T-helper 9 cell (primary cell): ENCODE measurements at places on chromosomes 5 and 9.
A peak's percentile ranks its signal among the peaks of the same experiment; 100 is the strongest.

DNA sequence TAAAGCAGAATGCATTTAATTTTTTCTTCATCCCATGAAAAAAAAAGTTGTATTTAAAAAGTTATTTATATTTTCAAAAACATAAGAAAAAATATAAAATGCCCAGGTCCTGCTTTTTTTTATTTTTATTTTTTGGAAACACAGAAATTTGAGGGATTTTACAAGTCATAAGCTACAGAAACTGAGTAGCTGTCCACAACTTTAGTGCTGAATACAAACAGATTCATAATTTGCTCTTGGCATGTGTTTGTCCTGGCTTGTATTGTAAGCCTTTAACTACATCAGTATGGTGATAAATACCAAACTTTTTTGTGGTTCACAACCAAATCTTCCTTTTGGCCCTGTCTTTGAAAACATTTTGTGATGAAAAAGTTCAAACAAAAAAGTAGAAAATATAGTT is 7.5 kb upstream of the PLCXD3 start:
- no peak for DNase-seq

GRCh38 chr9:72773570-72773969 is 179.3 kb downstream of the ALDH1A1 start:
- no peak for DNase-seq

- no peak for DNase-seq
Measured at GRCh38 chr9:19976226-19976625, 187.4 kb upstream of the SLC24A2 start.

GRCh38 chr5:131378721-131379541 is 115.1 kb downstream of the CDC42SE2 start:
- no peak for DNase-seq

GRCh38 chr5:179608131-179608581 is 15.3 kb downstream of the HNRNPH1 start:
- peak; percentile 30 for DNase-seq

- no peak for DNase-seq
Measured at GRCh38 chr5:141958113-141958512, at the start of gene PCDH12. Gene PCDH12, minus strand, starts transcription at chr5:141958202. Its CDS starts 351 bp downstream, at chr5:141957851.

DNA sequence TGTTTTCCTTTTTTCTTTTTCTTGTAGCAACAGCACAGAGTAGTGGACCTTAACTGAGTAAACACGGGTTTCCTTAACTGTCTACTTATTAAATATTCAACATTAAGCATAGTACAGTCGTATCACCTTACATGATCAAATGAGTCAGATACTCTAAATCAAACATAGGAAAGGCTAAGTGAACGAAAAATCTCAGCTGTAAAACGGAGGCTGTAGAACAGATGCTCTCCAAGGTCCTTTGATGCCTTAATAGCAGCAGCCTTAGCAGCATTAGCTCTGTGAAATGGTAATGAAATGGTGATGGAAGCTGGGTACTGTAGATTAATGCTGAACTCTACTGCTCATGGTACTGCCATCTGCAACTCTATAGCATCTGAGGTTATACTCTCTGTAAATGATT is 1433.3 kb upstream of the C9orf72 start:
- no peak for DNase-seq

GRCh38 chr9:114370251-114370967 is 17.4 kb downstream of the AKNA start:
- no peak for DNase-seq
